Activated CD4-positive, alpha-beta T cell treated with anti-CD3 and anti-CD28 coated beads, Interleukin-2, amount 10 ng/mL, durations not matched to agents 24 days and 14 days (primary cell): ENCODE measurements at places on chromosomes 6 and 20. TPM values are rescaled to one million over a fixed set of nuclear protein-coding genes. Genes with fewer than 3 reads are reported as not detected.

Gene E2F1
- 77.2 and 78.3 TPM in 2 replicates for total RNA-seq

DNA sequence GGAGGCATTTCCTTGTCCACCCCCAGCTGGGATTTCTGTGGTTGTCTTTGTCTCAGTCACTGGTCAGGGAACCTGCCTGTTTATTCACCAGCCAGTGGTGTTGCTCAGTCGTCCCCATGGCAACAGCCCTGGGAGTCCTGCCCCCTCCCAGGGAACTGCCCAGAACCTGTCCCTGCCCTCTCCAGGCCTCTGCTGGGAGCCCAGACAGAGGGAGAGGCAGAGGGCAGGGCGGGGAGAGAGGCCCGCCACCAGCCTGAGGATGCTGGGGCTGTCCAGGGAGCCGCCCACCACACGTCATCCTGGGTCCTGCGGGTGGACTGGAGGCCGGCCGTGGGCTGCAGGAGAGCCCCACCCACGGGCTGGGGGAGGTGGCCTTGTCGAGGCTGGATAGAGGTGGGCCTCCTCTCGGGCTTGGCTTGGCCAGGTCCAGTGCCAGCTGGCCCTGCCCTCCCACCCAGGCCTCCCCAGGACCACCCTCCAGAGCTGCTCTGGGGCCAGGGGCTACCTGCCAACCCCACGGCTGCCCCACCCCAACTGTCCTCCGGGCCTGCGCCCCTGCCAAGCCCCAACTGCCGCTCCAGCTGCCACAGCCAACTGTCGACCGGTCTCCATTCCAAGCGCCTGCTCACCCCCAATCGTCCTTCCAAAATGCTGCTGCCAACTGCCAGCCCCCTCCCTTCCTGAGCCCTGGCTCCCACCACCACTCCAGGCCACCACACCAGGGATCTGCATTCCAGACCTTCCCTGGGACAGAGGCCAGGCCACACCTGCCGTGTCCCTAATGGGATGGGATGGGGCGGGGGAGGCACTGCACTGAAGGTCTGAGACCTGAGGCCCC is 4.2 kb upstream of the ZBTB46 start:
- no peak overlapping the region for H3K4me3 ChIP-seq
- peaks cover 22% of the 10 kb centered on the region for H3K27me3 ChIP-seq
- DNase-seq, result no peak
- H3K36me3 ChIP-seq, result no peaks in the 10 kb centered on the region

DNA sequence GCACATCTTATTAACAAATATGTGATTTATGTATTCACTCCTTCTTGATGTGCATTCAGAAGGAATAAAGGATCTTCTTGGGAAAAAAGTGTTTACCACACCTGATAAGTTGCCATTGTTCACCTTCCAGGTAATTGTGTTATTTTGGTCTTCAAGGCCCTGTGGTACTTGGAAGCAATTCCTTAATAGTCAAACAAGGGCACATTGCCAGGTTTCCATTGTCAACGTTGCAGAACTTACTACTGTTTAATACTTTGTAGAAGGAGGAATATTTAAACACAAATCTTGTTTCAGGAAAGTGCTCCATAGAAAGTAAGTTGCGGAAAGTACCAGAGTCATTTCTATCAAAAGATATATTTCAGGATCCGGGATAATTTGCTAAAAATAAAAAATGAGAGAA is 129.5 kb upstream of the SGK1 start:
- peaks cover 16% of the 10 kb centered on the region for H3K4me1 ChIP-seq
- H3K36me3 ChIP-seq, result no peaks in the 10 kb centered on the region
- no peaks in the 10 kb centered on the region for H3K27me3 ChIP-seq
- no peak overlapping the region for H3K27ac ChIP-seq

DNA sequence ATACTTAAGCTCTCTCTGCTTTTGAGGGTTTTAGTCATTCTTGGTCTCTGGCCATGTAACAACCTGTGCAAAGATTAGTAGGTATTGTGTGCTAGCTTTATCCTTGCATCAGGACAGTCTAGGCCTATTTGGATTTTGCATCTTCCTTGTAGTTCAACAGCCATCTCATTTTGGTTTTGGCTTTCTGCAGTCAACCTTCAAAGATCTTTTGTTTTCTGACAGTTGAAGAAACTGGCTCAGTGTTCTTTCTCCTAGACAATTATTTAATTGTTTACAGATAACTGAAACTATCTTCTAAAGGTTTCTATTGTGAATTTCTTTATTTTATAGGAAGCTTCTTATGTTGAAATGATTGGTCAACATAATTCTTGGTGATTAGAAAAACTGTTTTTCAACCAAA is 307.5 kb downstream of the CDKAL1 start:
- H3K36me3 ChIP-seq, result peaks cover 7% of the 10 kb centered on the region
- H3K4me3 ChIP-seq, result no peak overlapping the region
- peaks cover 35% of the 10 kb centered on the region for H3K4me1 ChIP-seq
